Upper lobe of left lung (tissue), 6 donors: ENCODE measurements at places on chromosomes 3 and 15. TPM values are rescaled to one million over a fixed set of nuclear protein-coding genes. Genes with fewer than 3 reads are reported as not detected.

GRCh38 chr3:100864471-100865250, 128.6 kb downstream of the ABI3BP start:
- H3K4me1 ChIP-seq: peaks cover 5% of the 10 kb centered on the region
- no peak for DNase-seq
- no peak overlapping the region for H3K4me3 ChIP-seq

GRCh38 chr3:61155701-61156292, 95.5 kb downstream of the FHIT start:
- no peaks in the 10 kb centered on the region for H3K4me1 ChIP-seq
- no peak overlapping the region for H3K27ac ChIP-seq
- H3K36me3 ChIP-seq: no peaks in the 10 kb centered on the region
- DNase-seq: no peak
- no peaks in the 10 kb centered on the region for H3K27me3 ChIP-seq

DNA sequence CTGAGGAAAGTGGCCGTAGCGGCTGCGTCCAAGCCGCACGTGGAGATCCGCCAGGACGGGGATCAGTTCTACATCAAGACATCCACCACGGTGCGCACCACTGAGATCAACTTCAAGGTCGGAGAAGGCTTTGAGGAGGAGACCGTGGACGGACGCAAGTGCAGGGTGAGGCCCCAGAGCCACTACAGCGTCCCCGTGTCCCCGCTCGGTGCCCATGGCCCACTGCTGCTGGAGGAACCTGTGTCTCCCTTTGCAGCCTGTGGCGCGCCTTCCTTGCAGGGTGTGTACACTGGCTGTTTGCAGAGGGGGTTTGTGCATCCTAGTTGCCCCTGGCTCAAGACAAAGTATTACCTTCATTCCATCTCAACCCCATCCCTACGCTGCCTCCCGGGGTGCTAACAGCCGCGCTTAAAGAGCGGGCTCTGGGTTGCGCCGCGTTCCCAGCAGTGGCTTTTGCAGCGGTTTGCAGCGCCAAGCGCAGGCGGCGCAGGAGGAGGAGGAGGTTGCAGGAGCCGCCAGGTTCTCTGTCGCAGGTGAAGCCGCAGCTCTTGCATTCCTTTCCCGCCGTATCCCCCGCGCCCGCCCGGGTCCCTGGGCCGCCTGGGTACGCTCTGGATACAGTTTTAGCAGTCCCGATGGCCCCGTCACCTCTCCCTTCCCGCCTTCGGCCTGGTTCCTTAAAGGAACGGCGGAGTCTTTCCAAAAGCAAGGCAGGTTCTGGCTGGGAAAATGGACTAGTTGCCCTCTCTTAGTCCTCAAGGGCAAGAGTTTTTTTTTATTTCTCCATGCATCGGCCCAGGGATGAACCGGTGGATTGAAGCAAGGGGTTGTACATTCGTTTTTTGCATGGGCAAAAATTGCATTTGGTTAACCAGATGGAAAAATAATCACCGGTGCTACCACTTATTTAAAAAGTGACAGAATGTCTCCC, 1.2 kb downstream of the CRABP1 start:
- no peak overlapping the region for H3K4me3 ChIP-seq
- no peaks in the 10 kb centered on the region for H3K36me3 ChIP-seq
- H3K27me3 ChIP-seq: peaks cover 16% of the 10 kb centered on the region
- H3K27ac ChIP-seq: no peak overlapping the region

GRCh38 chr3:14548321-14548729, 8.2 kb upstream of the GRIP2 start:
- H3K36me3 ChIP-seq: no peaks in the 10 kb centered on the region
- no peaks in the 10 kb centered on the region for H3K27me3 ChIP-seq
- no peaks in the 10 kb centered on the region for H3K4me1 ChIP-seq
- H3K27ac ChIP-seq: no peak overlapping the region
- DNase-seq: no peak

C15orf62 gene
- total RNA-seq: 1.1 TPM

CATSPER2 gene
- total RNA-seq: 15.7 TPM

RBP2 gene
- total RNA-seq: 0.64 TPM
